ENCODE measurements at places on chromosomes 5 and 9.

GRCh38 chr5:87048156-87048555, 219.5 kb upstream of the RASA1 start:
- DNase-seq = no peak

DNA sequence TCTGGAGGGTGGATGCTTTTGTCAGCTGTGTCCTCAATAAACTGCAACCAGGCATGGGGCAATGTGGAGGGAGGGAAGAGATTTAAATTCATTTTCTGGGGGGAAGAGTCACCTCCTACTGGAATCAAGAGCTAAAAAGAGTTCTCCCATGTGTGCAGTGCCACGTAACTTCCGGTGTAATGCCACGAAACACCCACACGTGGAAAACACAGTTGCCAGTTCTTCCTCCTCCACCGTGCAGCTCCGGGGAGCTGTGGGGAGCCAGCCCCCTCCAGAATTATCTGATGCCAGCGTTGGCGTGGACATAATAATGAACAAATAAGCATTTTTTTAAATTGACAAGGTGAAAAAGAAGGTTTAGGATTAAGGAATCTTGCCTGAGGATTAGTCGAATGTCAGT, 32.1 kb upstream of the MED10 start:
- no peak for DNase-seq

DNA sequence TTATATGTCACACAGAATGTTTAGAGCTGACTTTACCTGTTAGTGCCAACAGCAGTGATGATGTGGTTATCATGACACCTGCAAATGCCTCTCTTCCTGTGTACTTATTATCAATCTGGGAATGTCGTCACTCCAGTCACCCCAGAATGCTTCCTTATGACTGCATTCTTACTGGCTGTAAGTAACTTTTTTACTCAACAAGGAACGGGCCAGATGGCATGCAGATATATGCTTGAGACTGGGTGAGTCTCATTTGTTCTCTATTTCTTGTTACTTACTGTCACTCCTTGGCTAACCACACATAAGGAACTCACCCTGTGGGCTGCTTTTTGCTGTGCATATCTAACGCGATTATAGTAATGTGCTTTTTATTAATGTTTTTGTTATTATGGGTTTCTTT, 385.5 kb upstream of the MEF2C start:
- no peak for DNase-seq

- no peak for DNase-seq
These were observed 27.8 kb downstream of the NUTM2F start for GRCh38 chr9:94300470-94301301.

GRCh38 chr9:121778252-121779225, 127.1 kb downstream of the DAB2IP start:
- DNase-seq = no peak

DNA sequence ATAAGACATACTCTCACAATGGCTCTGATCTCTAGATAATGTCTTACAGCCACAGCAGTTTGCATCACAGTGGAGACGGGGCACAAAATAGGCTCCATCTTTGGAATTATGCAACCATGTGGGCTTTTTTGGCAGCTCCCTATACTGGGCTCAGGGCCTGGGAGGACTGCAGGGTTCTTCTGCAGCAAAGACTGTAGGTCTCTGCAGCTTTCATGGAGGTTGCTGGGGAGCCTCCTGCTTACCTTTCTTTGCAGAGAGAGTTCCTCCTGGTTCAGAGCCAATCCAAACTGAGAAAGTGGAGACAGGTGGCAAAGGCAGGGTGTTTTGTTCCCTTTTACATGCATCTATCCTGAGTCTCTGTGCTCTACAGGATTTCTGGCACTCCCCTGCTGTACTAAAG, 558.0 kb downstream of the TLR4 start:
- no peak for DNase-seq

GRCh38 chr9:13863112-13863511, 450.8 kb downstream of the NFIB start:
- no peak for DNase-seq

DNA sequence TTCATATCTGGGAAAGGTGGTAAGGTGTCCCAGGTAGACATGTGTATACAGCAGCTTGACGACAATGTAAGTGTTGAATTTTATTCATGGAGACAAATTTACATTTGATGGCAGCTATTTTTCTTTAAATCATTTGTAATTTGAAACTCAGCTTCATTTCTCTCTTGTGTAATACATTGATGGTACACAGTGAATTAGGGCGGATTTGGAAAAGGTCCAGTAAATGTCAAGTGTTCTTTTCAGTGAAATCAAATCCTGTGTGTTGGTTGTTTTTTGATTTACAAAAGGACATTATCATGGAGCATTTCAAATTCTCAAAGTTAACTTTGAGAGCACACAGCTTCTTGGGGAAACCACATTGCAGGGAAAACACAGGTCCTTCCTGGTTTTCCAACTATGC, 30.0 kb upstream of the PCSK1 start:
- DNase-seq = no peak

- no peak for DNase-seq
These were observed 335.6 kb upstream of the CLINT1 start for GRCh38 chr5:158194561-158194976.

- no peak for DNase-seq
These were observed 20.5 kb upstream of the MRNIP start for GRCh38 chr5:179879003-179879689.

DNA sequence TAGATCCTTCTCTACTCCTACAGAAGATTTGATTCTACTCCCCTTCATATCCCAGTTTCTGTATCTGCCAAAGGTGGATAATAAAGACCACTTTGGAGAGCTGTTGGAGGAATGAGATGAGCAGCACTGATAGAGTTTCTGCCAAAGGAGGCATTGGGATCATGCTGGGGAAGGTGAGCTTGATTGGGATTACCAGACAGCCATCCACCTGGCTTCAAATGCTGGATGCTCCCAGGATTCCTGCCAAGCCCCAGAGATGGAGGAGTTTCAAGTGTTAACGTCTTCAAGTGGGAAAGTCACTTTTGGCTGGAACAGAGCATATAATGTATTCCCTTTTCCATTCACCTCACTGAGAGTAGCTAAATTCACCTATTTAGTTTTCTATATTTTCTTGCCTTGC, 348.4 kb downstream of the TRIM32 start:
- no peak for DNase-seq

DNA sequence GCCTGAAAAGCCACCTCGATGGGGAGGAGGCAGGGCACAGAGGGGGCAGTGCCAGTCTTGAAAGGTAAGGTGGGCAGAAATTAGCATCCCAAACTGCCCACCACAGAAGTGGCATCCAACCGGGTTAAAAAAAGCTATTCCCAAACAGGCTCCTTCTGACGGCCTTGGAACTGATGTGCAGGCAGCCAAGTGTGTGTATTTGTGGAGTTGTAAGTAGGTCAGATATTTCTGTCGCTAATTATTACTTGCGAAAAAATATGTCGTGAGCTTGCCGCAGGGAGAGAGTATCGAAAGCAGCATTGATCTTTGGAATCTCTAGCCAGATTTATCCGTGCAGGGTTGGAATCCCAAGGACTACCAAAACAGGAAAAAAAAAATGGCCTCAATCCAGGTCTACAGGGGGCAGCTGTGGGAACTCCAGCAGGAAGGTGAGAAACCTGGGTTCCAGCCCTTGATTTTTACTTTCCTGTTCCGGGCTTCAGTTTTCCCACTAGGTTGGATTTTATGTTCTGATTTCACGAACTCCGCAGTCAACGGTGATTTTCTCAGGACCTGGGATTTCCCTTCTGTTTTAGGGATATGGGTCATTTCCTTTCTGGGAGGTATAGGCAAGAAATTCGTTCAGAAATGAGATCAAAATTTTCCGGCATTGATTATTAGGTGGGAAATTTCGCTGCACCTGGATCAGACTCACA, 200.8 kb downstream of the RGS3 start:
- DNase-seq = no peak

DNA sequence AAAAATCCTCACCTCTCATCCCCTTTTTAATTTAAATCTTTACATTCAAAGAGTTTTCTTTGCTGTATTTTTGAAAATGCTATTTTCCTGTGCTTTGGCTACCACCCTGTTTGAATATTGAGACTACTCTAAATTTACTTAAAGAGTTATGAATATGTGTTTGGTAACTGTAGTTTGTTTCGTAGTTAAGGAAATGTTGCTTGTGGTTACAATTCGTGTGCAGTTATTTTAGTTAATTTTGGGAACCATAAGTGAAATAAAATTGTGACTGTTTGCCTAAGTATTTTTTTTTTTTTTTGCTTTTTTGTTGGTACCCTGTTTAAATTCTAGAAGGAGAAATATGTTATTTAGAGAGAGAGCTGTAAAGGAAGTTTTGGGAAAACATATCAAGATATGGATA, 78.7 kb downstream of the XRCC4 start:
- no peak for DNase-seq

DNA sequence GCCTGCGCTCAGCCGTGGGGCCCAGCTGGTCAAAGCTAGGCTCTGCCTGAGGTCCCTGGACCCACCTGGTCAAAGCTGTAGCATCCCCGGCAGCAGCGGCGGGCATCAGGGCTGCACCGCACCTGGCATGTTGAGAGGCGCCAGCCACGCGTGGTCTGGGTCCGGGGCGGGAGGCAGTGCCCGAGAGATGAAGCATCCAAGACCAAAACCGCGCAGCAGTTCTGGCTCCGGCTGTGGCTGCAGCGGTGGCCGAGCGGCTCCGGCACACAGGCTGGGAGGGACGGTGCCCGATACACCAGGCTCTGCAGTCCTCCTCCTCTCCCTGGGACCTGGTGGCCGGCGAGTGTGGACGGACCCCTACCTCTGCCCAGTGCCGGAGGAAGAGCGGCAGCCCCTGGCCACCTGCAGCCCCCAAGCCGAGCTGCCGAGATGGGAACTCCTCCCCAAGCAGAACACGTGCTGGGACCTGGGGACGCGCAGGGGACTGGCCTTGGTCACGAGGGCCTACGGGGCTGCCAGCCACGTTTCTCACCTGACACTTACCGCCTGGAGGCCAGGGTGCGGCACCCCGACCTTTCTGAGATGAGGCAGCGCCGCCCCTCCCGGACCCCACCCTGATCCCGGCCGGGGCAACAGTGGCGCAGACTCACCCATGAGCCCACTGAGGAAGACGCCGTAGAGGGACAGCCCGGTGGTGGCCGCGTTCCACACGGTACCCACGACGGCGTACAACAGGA, 33.0 kb downstream of the SLC9A3 start:
- DNase-seq = no peak

GRCh38 chr9:116124472-116125040, 29.0 kb upstream of the PAPPA start:
- no peak for DNase-seq

DNA sequence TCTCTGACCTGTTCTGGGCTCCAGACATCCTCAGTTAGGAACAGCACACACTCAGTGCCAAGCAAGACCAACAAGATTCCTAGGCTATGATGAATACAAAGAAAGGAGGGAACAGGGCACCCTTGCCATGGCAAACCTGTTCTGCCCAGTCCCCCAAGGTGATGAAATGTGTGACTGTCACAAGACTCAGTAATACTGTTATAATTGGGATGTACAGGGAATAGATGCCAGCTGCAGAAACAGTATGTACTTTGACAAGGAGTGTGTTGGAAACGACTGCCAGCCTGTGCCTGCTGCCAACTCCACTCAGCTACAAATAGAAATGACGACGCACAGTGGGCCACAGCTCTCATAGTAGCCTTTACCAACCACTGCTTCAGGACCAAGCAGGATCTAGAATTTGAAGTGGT, 453.0 kb downstream of the EFNA5 start:
- no peak for DNase-seq

DNA sequence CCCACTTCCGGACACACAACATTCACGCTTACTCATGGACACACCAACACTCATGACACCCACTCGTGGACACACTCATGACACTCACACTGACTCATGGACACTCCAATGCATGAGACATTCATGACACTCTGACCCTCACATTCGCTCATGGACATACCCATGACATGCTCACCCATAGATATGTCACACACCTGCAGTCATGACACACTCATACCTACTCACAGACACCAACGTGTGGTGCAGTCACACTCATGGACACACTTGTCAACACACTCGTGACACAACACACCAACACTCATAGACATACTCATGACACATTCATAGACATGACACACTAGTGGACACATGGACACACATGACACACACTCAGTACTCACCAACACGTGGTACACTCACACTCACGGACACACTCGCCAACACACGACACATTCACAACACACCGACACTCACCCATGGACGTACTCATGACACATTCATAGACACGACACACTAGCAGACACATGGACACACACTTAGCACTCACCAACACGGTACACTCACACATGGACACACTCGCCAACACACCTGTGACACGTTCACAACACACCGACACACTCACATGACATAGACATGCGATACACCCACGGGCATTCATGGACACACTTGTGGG, 73.4 kb downstream of the PHF2 start:
- DNase-seq = no peak

- no peak for DNase-seq
These were observed 32.3 kb upstream of the NRG2 start for GRCh38 chr5:140075371-140075770.

DNA sequence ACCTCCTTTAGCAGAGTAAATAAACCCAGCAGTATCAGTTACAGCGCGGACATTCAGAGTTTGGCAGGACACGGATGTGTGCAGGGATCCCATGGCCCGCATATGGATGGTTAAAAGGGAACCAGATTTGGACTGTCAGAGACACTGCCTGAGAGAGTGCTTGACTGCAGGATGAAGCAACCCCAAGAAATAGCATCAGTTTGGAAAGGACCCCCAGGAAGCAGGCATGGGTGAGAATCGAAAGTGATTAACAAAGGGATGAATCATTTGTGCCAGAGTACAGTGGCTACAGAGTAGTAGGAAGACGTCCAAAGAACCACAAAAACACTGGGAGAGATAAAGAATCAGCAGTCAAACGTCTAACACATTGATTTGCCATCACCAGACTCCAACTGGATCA, 5.5 kb downstream of the C7 start:
- no peak for DNase-seq

GRCh38 chr5:149379818-149380374, 804 bp upstream of the IL17B start:
- DNase-seq = no peak

DNA sequence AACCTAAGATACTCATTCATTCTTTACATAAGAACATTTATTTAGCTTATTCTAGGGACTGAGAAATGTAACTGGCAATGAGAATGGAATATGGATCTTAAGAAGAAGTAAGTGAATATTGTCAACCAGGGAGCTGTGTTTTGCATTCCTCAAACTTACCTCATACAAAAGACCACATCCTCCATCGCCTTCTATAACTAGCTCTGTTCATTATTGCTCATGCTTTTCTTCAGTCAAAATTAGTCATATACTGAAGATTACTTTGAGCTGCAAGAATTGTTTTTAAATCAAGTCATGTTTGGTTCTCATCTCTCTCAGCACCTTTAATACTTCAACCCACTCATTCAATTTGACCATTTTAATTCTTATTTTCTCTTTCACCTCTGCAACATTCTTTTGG, 140.3 kb upstream of the RASA1 start:
- DNase-seq = no peak

DNA sequence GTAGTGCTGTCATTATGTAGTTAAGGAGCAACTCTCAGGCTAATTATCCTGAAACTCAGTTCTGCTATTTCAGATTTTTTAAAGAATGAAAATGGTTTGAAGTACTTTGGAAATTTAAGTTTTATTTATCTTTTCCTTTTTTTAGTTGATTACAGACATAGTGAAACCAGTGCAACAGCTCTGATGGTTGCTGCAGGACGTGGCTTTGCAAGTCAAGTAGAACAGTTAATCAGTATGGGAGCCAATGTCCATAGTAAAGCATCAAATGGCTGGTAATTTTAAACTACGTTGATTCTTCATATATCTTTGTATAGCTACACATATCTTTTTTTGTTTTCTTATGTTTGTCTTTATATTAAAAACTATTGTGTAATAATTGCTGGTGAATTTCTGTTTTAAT, 34.9 kb downstream of the YTHDC2 start:
- no peak for DNase-seq

- DNase-seq = no peak
These were observed 419.8 kb downstream of the DMRT2 start for GRCh38 chr9:1469996-1470395.
